ENCODE measurements at places on chromosomes 12 and 14.

DNA sequence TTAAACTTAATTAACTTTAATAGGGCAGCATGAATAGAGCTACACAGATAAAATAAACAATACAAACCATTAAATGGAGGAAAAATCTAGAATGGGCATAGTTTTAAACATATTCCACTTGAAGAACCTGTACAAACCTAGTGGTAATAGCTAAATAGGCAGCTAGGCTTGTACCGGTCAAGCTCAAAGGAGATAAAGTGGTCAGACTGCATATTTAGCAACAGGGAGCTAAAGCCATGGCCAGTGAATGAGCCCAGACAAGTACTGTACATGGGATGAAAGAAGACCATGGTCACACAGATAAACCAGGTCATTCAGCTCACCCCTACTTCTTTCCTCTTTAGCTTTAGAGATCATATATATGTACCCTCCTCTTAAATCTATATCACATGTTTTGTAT lies 186.6 kb upstream of the KRR1 start:
- DNase-seq = no peak

DNA sequence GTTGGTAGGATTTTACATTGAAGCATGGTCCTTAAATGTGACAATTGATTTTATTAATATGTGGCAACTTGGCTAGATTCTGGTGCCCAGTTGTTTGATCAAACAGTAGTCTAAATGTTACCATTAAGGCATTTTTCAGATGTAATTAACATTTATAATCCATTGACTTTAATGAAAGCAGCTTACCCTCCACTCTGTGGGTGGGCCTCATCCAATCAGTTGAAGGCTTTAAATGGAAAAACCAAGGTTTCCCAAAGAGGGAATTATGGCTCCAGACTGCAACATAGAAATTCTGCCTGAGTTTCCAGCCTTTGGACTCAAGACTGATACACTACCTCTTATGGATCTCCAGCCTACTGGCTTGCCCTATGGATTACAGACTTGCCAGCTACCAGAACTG lies 1153.2 kb downstream of the BCL11B start:
- DNase-seq = no peak

GRCh38 chr12:17348311-17348710 lies 741.7 kb downstream of the RERGL start:
- DNase-seq = no peak

- no peak for DNase-seq
Measured at GRCh38 chr12:97572220-97572619, 109.6 kb downstream of the RMST start.

- no peak for DNase-seq
Measured at GRCh38 chr14:52846591-52846990, 55.2 kb upstream of the GNPNAT1 start.

Data from NCI-H524 treated with DMSO at 0.1 percent for 48 hours (cell line).